ENCODE measurements at places on chromosomes 6 and 20.
A peak's percentile ranks its signal among the peaks of the same experiment; 100 is the strongest.

DNA sequence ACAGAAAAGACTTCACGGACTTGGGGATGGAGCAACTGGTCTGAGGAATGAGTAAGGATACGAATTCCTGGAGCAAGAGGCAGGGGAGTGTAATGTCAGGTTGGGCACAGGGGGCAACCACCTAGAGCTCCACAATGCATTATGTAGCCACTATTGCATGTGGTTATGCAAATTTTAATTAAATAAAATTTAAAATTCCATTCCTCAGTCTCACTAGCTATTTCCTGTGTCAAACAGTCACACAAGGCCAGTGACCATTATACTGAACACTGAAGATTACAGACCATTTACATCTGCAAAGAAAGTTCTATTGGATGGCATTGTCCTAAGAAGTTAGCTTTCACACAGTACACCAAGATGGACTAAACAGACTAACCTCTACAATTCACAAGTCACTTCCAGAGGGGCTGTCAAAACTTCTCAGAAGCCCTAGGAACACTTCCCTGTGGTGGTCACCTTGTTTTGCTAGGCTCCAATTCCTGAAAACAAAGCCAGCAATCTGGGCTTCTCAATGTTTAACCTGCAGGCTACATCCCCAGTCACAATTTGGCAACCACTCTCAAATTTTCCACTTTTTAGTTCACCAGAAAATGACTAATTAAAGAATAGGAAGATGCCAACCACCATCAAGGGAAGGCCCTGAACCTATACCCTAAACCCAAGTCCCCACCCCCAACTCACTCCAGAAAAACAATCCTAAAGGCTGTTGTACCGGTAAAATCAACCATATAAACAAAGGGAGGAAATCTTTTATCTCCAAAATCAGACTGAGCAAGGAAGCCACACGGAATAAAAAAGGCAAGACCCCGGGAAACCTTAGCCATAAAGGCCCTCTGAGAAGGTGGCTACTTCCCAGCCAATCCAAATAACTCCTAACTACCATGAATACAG is 34.2 kb upstream of the C20orf203 start:
- DNase-seq, result no peak

- no peak for DNase-seq
These were observed 528.9 kb downstream of the COL12A1 start for GRCh38 chr6:74676906-74677305.

DNA sequence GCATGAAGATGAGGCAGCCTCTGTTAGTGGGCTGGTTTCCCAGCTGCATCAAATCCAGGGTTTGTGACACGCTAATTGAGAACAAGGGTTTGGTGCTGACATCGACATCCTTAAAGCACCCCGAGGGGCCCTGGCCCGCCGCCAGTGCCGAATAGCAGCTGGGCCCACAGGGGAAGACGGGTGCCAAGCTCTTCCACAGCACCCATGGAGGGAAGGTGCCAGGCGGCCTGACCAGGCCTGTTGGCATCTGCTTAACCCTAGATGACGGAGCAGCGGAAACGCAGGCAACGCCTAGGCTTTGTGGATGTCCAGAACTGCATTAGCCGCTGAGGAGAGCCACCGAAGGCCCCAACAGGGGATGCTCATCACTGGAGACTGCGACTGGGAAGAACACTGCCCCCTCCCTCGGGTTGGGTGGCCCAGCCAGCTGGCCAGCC is 16.0 kb downstream of the UQCC2 start:
- no peak for DNase-seq

DNA sequence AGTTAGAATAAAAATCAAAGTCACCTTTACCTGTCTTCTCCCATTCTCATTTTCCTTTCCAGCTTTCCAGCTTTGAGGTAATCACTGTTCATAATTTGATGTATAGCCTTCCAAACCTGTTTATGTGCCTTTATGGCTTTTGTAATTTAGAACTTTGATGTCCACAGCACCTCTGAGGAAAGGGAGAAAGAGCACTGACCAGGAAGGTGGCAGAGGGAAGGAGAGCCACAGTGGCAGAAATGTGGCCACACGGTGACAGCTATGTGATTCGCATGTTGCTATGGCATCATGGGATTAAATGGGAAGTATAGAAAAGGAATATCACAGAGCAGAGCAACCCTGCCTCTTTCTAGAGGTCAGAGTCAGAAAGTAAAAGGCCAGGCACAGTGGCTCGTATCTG is 51.7 kb upstream of the PLCG1 start:
- DNase-seq, result no peak

GRCh38 chr6:16267428-16268263 is 29.3 kb downstream of the GMPR start:
- no peak for DNase-seq

- DNase-seq, result no peak
These were observed 104.8 kb upstream of the BTN3A2 start for GRCh38 chr6:26260110-26260637.

GRCh38 chr6:11730641-11731040 is 48.0 kb downstream of the ADTRP start:
- no peak for DNase-seq

DNA sequence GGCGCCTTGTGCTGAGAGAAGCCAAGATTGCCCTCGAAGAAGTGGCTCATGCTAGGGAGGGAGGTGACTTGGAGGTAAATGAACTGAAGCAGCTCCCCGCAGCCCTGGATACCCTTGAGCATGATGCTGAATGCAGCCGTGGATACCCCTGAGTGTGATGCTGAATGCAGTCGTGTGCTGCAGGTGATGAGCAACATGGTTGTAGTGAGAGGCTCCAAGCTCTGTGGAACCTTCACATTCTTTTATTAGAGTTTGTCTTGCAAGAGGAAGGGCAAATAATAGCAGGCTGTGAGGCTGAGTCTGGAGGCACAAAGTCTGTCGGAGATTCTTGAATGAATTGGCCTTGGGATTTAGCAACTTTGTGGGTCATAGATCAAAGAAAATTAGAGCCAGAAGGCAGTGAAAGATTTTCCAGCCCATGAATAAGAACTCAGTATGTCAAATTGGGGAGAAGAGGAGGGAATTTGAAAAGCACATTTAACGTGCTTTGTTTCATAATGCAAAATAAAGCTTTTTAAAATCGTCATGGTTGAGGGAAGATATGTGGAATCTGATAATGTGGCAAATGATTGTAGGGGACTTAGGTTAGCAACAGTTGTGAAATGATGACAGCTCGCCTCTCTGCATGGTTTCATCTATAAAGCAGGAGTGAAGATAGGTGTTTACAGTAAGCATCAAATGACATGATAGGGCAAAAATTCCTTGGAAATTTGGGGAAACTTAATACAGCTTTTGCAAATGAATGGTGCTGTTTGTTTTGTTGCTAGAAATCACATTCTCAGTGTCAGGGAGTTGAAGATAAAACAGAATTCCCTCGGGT is 120.1 kb upstream of the TIAM2 start:
- no peak for DNase-seq

DNA sequence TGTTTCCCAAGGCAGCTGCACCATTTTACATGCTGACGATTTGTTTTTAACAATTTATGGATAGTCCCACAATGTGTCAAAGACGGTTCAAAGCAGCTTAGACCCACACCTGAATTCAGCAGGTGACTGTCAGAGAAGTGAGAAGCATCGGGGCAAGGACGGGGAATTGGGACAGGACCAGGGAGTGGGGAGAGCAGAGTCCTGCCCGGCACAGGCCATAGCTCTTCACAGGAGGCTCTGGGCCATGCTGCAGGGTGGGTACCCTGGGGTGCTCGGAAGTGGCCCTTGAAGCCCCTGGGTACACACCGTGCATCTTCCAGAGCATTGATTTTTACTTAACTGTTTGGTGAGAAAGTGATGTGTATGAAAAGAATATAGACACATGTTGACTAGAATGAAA is 33.2 kb upstream of the PHACTR3 start:
- DNase-seq, result no peak

DNA sequence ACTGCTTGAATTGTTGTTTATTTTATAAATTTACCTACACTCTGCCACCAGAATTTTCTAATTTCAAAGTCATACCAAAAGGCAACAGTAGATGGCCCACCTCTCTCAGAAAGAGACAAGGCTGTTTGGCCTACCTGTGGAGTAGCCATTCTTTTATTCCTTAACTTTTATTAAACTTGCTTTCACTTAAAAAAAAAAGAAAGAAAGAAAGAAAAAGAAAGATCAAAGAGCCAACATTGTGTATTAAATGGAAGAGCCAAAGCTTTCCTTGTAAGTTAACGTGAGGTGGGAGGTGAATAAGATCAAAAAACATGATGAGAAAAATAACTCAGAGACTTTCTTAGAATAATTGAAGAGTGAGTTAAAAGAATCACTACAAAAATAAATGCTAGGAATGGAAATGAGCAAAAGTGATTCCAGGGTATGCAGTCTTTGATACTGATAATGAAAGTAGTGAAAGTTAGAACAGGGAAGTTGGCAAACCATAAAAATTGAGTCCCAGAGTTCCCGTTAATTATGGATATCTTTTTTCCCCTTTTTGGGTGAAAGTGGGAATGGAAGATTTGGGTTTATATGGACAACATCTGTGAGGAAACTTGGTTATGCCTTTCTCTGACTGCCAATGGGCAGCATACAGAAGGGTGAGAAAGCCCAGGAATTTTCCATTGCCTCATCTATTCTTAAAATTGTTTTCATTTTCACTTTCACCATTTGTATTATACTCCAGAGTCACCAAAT is 35.9 kb upstream of the MYB start:
- no peak for DNase-seq

DNA sequence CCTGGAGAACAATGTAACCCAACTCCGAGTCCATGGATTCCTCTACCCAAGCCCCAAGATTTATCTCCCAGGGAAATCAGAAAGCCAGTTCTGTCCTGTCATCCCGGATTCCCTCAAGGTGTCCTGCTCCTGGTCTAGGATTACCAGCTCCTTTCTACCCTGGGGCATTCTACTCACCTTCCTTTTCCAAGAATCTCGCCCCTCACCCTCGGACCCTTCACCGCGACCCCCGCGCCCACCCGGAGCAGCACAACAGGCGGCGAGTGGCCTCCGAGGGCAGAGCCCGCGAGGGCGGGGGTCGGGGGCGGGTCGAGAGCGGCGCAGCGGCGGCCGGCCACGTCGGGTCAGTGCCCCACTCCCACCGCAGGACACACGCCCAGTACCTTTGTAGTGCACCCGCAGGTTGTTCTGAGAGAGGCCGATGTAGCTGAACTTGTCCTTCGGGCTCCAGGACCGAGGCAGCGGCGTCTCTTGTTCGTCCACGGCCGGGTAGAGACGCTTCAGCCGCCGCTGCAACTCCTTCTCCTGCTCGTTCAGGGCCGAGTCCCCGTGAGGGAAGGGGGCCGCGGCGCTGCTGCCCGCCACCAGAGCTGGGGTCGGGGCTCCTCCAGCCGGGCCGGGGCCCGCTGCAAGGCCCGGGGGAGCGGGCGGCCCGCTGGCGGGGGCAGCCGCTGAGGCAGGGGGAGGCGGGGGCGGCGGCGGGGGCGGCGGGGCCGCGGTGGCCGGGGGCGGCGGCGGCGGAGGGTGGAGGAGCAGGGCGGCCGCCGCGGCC is 897 bp downstream of the RANBP9 start:
- DNase-seq, result peak; percentile 44

- DNase-seq, result no peak
These were observed 128.6 kb downstream of the SOD2 start for GRCh38 chr6:159564456-159564855.

DNA sequence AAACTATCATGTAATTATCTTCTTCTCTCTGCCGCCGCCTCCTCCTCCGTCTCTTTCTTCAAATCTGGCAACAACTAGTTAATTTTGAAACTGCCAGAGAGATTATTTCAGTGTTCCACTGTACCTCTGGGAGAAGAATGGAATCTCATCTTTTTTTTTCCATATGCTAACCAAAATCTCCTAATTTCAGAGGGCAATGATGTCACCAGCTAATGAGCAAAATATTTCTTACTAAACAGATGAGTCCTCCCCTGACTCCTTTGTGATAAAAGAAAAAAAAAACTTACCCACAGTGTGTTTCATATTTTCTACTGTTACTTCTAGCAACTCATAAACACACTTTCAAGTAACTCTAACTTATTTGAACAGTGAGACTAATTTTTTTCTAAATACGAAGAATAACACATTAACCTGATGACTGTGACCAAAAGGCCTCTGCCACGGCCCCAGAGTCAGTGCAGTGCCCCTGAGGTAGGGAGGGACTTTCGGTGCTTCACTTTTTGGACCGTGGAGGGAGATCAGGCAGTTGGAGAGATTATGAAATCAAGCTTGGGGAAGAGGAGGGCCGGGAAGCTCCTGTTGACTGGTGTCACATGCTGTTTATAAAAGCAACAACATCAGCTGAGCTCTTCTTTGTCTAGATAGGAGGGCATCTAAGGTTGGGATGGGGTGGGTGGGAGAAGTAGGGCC is 159.6 kb downstream of the SASH1 start:
- DNase-seq, result no peak

- no peak for DNase-seq
These were observed 20.9 kb downstream of the SCAF8 start for GRCh38 chr6:154754152-154754551.

- DNase-seq, result no peak
These were observed 149.5 kb downstream of the BFSP1 start for GRCh38 chr20:17381724-17382123.

- no peak for DNase-seq
These were observed 22.3 kb downstream of the MKKS start for GRCh38 chr20:10411673-10412072.

DNA sequence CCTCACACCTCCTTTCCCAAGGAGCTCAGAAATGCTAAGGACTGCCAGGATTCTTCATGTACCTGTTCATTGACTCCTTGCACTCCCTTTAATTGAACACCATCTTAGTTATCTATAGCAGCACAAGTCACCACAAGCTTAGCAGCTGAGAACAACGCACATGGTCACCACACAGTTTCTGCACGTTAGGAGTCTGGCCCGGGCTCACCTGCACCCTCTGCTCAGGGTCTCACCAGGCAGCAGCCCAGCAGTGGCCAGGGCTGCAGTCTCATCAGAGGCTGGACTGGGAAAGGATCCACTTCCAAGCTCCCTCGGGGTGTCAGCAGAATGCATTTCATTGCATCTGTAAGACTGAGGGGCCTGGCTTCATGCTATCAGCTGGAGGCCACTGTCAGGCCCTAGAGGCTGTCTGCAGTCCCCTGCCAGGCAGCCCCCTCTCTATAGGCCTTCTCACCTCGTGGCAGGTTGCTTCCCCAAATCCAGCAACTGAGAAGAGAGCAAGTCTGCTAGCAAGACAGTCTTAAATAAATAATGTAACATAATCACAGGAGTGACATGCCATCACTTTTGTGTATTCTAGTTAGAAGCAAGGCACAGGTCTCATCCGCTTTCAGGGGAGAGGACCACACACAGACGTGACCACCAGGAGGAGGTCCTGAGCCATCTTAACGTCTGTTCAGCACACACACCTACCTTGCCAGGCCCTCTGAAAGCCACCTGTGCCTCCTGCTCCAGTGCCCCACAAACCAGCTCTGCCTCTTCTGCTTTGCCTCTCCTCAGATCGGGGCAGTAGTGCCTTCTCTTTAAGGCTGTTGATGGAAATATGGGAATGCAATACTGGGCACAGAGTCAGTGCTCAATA is 165.2 kb upstream of the CST7 start:
- peak; percentile 53 for DNase-seq
